ENCODE measurements at places on chromosomes 13 and 19.

DNA sequence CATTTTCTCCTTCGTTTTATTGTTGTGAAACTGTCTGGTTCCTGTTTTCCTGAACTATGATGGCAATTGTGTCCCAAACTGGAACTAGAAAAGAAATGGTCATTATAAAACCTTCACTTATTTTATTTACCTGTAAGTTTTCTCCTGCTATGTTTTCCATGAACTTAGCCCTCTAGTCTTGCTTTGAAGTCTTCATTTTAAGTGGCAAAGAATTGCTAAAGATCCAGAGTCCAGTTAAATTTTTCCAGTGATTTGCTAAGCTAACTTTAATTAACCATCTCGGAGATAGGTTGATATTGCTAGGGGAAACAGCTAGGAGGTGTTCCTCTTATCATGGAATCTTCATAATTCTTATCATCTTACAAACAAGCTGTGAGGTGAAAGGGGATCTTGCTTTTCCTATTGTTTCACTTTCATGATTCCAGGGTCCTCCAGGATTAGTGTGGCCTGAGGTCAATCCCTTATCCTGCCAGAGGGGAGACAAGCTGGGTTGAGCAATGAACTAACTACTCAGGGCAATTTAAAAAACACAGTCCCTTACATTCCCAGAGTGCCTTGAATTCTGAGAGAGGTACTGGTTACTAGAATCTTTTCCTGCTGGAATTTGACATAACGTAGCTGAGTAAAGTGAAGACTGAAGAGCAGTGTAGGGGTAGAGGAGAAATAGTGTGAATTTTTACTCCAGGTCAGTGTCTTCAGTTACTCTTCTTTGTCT lies 112.5 kb downstream of the ESD start:
- DNase-seq: no peak

GRCh38 chr13:101493541-101493940 lies 41.1 kb downstream of the ITGBL1 start:
- no peak for DNase-seq

DNA sequence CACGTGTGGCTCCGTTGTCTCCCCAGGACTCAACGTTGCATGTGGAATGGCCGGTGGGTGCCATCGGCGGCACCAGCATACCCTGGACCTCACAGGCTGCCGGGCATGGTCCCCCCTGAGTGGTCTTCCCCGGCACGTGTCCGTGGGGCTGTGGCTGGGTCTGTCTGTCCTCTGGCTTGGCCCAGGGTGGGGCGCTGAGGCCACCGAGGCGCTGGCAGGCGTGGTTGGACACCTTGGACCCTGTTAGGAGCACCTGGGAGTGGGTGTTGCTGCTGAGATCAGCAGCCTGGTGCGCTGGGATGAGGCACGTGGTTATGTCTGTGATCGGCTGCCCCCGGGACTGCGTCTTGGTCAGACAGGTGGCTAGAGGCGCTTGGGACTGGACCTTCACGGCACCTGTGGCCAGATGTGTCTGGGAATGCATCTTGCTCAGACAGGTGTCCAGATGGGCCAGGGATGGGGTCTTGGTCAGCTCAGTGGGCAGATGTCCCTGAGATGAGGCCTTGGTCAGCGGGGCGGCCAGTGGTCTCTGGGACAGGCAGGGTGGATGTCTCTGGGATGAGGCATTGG lies 9.2 kb downstream of the IQCN start:
- DNase-seq: no peak

DNA sequence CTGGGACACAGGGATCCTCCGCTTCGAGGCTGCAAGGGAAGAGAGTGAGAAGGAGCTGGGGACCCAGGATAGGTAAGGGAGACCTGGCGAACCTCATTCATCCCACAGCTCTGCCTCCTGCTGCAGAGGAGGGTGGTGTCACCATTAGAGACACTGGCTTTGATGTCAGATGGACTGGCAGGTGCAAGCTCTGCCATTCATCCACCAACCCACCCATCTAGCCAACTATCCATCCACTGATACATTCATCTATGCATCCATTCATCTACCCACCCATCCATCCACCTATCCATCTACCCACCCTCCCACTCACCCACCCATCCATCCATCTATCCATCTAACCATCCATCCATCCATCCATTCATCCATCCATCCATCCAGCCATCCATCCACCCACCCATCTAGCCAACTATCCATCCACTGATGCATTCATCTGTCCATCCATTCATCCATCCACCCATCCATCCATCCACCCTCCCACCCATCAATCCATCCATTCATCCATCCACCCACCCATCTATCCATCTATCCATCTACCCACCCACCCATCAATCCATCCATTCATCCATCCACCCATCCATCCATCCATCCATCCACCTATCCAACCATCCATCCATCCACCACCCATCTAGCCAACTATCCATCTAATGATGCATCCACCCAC lies 5.7 kb downstream of the C19orf33 start:
- DNase-seq: no peak

- no peak for DNase-seq
Observed at GRCh38 chr19:49691243-49692146, 579 bp downstream of the CPT1C start.

Measured in effector memory CD8-positive, alpha-beta T cell (primary cell).